Fibroblast of skin of back (primary cell): ENCODE measurements at places on chromosomes 16 and 17.

DNA sequence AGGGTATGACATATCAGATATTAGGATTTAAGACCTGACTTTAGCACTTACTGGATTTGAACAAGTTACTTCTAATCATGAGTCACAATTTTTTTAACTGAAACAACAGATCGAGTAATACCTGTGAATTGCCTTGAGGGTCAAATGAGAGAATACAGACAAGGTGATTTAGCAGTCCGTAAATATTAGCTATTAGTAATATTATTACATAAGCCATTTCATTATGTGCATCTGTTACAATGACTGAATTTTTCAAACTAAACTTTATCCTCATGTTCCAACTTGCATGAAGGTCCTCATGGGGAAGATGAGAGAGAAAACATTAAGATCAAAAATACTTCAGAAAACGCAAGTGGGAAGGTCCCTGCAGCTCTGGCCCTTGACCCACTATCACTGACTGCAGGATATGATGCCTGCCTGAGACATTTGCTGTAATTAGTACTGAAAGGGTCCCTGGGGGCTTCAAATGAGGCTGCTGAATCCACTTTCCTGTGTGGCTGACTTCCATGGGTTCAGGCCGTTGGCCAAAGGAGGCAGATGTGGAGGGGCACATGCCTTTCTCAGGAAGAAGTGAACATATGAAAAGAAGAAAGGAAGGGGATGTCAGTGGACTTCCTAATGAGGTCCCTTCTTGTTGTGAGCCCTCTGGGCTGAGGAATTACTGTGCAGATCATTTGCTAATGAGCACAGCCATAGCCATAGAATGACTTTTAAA lies 441.7 kb downstream of the CDH11 start:
- no peak for DNase-seq

DNA sequence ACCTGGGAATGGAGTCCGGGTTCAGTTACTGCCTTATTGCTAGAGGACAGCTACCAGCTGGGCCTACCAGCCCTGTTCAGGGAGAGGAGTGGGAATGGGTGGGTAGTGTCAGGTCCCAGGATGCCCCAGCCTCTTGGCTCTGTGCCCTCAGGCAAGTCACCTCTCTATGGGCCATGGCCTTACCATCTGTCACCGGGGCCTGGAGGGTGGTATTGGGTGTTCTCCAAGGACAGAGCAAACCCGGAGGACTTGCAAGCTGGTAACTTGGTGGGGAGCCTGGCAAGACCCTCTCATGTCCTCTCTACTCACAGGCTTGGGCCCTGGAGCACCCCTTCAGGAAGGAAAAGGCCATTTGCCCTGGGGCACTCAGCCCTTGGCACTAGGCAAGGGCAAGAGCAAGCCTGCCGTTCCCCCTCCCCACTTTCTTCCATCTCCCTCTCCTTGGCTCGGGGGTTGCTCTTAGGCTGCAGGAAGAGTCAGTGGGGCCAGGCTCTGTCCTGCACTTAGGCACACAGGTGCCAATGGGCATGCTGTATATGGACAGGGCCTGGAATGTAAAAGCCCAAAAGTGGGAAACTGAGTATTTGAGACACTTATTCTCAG lies 170.0 kb upstream of the ZNF267 start:
- DNase-seq = no peak

DNA sequence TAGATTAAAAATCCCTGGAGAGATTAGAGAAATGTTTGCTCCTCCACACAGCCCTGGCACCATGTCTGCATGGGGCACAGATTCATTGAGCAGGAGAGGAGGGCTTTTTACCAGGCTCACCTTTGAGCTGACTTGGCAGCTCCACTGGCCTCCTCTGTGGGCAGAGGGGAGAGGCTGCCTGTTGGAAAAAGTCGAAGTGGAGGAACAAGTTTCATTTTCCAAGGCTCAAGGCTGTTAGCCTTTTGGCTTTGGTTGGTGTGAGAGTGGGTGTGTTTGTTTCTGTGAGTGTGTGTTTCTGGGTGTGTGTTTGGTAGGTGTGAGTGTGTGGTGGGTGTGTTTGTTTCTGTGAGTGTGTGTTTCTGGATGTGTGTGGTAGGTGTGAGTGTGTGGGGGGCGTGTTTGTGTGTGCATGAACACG lies 5.6 kb downstream of the TMEM238L start:
- no peak for DNase-seq

DNA sequence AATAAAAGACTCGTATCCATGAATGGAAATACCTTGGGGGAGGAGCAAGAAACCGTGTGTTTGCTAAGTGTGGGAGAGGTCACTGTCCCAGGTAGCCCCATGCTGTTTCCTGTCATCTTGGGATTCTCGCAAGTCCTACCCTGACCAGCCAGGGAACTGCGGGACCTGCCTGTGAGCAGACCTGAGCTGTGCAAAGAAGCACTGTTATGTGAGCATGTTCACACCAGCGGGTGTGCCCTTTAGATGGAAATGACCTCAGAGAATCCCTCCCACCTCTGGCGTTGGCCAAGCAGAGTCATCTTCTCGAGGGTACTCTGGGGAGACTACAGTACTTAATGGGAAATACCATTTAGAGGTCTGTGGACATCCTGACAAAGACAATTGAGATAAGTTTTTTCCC lies 127.0 kb upstream of the MON1B start:
- DNase-seq = no peak

DNA sequence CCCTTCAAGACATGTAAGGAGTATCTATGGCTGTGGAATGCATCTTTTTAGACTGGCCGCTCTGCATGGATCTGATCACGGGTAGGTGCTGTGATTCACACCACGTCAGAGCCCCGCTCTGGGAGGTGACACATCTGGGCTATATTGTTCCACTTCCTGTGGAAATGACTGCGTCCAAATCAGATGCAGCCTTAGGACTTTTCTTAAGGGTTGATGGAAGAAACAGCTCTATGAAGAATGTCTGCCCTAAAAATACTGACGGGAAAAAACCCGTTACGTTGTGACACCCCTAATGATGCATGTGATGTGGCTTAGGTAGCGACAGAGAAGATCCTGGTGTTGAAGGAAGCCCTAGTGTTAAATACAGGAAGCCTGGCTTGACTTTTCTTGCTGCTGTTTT lies 12.2 kb downstream of the BANP start:
- peak; percentile 93 for DNase-seq

DNA sequence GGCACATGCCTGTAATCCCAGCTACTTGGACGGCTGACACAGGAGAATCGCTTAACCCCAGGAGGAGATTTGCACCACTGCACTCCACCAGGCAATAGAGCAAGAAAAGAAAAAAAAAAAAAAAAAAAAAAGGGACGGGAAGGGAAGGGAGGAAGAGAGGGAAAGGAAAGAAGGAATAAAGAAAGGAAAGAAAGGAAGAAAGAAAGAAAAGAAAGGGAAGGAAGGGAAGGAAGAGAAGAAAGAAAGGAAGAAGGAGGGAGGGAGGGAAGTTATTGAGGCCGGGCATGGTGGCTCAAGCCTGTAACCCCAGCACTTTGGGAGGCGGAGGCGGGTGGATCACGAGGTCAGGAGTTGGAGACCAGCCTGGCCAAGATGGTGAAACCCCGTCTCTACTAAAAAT lies 50.4 kb upstream of the STAC2 start:
- no peak for DNase-seq

DNA sequence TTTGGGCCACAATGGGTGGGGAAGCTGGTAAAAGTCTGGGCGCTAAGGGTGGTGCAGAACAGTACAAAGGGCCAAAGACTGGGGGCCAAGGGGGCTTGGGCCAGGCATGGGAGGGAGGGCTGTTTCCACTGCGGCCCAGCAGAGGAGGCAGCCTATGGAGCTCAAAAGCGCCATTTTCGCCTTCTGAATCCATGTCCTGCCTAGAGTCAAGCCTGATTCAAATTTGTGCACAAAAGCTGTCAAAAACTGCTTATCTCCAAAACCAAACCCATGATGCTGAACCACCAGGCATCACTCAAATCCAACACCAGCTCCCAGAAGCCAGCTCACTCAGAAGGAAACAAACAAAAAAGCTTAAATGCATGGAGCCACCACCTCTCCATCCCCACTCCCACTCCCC lies 16.0 kb downstream of the COG7 start:
- DNase-seq = no peak

GRCh38 chr16:877242-878071 lies 76.9 kb upstream of the GNG13 start:
- DNase-seq = no peak

DNA sequence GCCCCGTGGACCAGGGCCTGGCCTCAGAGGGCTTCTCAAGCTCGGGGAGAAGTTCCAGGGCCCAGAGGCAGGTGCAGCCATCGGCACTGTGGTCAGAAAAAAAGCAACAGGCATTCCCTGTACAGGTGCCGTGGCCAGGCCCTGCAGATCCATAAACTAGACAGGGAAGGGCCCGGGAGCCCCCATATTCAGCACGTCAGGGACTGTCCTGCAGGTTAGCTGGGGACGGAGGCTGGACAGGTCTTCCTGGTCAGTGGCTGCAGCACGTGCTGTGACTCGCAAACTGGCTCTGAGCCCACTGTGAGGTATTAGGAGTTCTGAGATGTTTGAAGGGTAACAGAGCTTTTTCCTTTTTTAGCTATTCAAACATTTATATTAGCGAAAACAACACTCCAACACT lies 15.0 kb upstream of the C16orf95 start:
- DNase-seq = no peak

- DNase-seq = peak; percentile 61
Measured at GRCh38 chr17:50364715-50365114, 8.3 kb downstream of the MRPL27 start.

DNA sequence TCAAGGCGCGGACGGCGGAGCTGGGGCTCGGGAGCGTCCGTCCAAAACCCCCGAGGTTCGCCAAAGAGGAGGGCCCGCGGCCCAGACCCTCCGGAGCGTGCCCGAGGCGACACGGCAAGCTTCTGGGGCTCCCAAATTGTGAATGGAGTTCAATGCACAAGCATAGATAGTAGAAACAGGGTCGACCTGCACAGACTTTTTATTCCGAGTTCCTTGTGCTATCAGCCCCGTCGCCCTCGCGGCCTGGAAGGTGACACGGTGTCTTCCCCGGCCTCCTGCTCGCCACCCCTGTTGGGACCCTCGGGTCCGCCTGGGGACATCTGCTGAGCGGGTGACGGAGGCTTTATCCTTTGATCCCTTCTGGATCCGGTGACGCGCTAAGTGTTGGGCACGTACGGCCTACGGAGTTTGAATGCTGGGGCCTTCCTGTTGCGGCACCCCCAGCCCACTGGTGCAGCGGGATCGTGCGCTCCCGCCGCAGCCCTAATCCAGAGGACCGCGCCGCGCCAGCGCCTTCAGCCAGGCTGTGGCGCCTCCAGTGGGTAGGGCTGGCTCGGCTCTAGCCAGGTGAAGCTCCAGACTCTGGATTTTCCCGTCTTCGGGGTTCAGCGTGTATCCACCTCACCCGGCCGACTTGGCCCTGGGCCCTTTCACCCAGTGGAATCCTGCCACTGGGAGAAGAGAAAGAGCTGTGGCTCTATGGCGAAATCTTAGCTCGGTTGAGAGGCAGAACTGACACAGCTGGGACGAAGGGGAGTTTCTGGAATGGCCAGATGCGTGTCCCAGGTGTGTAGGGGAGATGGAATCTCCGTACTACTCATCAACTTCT lies 17.0 kb upstream of the NTN1 start:
- DNase-seq = no peak

- DNase-seq = no peak
Measured at GRCh38 chr16:28063591-28064061, at the start of gene GSG1L. Gene GSG1L, minus strand, starts transcription at chr16:28063714. Its CDS starts 290 bp downstream, at chr16:28063424.

DNA sequence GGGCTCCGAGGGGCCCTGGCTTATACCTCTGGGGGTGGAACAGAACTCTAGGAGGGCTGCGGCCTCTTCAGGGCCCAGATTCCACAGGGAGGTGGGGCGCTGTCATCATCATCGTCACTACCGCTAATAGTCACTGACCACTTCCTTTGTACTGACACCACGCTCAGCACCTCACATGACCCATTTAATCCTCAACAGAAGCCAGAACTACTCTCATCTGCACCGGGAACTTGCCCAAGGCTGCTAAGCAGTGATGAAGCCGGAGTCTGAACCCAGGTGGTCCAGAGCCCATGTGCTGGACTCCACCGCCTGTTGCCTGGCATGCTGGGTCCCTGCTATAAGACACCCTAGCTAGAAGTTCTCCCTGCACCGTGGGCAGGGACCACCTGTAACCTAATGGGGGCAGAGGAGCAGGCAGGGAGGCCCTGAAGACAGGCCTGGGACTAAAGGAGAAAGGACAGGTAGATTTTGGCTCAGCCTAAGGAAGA lies 12.0 kb downstream of the UNC13D start:
- peak; percentile 65 for DNase-seq

GRCh38 chr17:48925991-48926342 lies 17.8 kb downstream of the UBE2Z start:
- no peak for DNase-seq

DNA sequence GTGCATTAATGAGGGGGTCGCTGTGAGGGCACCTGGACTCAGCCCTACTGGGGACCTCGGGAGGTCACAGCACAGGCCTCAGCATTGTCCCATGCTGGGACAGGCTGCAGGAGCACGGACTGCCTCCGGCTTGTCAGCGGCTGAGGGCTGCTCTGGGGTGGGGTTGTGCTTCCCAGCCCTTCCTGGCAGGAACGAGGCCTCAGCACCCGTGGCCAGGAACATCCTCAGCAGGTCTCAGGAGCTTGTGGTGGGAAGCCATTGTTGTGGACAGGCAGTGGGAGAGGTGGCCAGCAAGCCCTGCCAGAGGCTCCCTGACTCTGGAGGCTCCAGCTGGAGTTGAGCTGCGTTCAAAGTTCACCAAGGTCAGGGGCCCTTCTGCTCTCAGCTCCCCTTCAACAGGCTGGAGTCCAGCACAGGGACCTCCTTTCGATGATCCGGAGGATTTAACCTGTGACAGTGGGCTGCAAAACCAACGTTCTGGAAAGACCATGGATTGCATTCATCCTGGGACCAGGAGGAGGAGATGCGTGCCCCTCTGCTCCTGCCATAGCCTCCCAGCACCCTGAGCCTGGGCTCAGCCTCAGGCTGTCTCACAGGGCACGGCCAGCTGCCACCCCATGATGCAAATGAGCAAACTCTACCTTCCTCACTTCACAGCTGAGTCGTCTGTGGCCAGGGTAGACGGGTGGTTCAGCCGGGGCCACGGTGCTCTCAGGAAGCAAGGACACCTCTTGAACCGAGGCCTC lies 32.6 kb downstream of the FOXL1 start:
- no peak for DNase-seq

GRCh38 chr17:49456183-49456965 lies 38.7 kb upstream of the NGFR start:
- DNase-seq = peak; percentile 82

DNA sequence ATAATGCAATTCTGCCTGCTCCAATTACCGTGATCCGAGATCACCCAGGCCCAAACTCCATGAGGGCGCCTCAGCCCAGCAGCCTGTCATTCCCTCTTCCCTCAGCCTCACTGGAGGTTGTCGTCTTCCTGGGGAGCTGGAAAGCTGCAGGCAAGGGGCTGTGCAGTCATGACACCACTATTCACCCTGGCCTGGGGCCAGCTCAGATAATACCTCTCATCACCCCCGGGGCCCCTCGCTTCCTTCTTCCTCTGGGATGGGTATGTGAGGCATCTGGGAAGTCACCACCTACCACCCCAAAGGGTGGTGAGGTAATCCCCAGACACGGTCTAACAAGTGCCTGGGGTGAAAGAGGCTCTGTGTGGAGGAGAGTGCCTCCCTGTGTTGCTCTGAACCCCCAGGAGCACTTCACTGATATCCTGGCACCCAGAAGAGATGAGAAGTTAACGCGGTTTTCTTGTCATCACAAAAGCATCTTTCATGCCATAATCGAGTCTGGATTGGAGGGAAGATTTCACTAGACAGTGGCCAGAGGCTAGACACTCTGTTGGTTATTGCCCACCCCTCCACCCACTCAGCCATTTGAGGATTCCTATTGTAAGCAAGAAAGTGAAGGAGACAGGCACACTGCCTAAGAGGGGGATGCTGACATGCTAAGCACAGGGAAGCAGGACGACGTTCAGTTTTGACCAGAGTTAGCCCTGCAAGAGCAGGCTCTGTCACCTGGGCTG lies 18.4 kb downstream of the CFAP20 start:
- peak; percentile 76 for DNase-seq
